ENCODE measurements at places on chromosomes 1 and 21.

GRCh38 chr1:81044708-81045107 is 756.0 kb upstream of the ADGRL2 start:
- DNase-seq = no peak

DNA sequence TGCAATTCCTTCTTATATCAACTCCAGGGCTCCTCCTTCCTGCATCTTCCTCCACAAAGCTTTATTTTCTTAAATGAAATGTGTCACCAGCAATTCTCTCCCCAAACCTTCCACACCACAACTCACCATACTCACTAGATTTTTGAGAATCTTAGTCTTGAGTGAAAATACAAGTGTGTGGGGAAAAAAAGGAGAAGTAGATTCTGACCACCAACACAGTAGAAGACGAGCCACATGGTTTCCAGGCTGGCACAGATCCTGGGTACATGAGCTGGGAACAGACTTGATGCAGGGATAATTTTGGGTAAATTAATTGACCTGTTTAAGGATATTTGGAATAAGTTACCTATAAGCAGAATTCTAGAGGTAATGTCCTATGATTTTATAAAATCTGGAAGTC is 72.8 kb upstream of the KCNJ15 start:
- no peak for DNase-seq

- DNase-seq = no peak
Measured at GRCh38 chr1:185349556-185349955, 32.5 kb upstream of the IVNS1ABP start.

DNA sequence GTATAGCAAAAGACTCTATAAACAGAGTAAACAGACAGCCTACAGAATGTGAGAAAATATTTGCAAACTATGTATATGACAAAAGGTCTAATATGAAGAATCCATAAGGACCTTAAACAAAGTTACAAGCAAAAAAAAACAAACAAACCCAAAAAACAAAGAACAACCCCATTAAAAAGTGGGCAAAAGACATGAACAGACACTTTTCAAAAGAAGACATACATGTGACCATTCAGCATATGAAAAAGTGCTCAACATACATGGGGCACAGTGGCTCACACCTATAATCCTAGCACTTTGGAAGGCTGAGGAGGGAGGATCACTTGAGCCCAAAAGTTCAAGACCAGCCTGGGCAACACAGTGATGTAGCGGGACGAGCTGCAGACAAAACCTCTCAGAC is 17.9 kb upstream of the OR2B11 start:
- no peak for DNase-seq

GRCh38 chr1:16888860-16889816 is 6.6 kb upstream of the RNU1-2 start:
- peak; percentile 55 for DNase-seq

- DNase-seq = no peak
Measured at GRCh38 chr1:220983877-220984635, 104.8 kb downstream of the HLX start.

DNA sequence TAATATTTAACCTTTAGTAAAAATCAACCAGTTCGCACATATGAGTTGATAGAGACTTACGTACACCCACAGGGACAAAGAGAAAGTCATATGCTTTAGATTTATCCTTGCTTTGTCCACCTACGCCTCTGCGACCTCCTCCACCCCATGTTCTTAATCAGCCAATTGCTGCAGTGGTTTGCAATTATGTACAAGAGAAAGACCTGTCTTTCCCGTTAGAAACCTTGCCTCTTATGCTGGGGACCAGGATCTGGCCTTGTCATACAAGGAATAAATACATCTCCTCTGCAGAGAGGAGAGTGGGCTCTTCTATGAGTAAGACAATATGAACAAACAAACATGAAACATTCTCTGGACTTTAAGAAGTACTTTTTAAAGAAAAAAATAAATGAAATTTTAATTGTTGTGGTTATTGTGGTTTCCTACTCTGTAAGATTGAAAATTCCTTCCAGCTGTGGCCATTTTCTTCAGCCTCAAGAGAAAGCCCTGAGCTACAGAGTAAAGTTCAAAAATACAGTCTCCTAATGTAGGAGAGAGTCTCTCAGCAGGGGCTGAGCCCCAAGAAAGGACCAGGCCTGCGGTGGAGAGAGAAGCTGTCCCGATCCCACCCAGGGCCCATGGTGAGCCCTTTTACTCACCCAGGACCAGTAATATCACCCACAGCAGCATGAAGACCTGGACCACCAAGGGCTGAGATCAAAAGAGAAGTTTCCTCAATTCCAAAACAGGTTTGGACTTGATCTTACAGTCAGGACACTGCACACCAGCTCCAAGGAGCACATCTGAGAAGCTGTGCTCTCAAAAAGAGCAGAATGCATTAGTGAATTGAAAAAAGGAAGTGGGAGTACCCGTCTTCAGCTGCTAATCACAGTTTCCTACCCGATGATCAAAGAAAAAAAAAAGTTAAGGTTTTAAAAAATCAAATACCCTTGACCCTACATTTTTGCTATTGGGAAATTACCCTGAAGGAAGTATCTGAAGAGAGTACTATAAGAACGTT is at the start of gene FCRL5:
Gene FCRL5 (minus strand): TSS at position 822 of the 1,000 bp plus-strand sequence. CDS start 153 bp downstream, at position 669.
- DNase-seq = no peak

- DNase-seq = no peak
Measured at GRCh38 chr1:220894025-220894923, 15.0 kb downstream of the HLX start.

DNA sequence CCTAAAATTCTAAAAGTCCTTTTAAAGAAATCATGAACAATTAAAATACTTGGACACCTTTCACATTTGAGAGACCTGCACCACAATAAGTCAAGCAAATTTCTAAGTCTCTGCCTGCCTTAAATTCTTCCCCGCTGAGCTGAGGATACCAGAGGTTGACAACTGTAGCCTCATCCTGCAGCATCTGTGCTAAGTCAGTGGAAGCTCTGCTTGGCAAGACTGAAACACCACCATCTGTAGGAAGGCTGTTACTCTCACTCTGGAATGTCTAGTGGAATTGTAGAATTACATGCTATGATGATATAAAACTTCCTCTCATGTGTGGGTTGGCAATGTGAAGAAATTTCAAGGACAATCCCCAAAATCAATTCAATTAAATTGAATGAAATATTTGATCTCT is 1756.5 kb downstream of the NCAM2 start:
- DNase-seq = no peak

DNA sequence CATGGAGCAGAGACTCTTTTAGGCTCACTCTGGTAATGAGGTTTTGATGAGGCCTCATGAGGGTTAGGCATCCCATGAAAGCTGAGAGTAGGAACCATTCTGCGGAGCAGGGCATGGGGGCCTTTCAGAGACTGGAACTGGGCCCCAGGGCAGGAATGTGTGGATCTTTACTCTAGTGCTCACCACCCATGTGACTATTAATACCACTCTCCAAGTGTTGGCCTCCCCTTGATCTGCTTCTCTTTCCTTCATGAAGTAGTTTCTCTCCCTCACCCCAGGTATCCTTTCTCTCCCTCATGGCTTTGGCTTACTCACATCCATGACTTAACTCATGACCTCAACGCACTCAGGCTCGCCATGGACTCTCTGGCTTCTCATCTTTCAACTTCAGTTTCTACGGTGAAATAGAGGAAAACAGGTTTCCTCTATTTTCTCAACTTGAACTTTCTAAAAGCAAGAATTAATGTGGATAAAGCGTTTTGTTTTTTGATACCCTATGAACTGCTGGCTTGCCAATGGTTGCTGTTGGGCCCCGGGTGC is 50.5 kb upstream of the GADD45A start:
- no peak for DNase-seq

DNA sequence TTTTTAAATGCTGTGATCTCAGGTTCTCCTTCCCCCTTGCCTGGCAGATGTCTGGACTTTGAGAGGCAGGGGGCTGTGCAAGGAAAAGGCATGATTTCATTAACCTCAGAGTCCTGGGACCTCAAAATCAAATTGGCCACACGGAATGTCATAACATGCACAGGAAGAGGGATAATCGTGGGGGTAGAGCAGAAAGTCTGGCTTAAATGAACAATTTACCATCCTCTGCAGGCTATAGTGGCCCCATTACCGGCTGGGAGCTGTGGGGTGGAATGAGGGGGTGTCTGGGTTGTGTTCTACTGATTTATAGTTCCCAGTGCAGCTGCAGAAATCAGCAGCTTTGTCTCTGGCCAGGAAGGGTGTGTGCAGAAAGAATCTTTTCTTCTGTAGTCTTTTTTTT is 10.8 kb downstream of the OPRD1 start:
- DNase-seq = no peak

DNA sequence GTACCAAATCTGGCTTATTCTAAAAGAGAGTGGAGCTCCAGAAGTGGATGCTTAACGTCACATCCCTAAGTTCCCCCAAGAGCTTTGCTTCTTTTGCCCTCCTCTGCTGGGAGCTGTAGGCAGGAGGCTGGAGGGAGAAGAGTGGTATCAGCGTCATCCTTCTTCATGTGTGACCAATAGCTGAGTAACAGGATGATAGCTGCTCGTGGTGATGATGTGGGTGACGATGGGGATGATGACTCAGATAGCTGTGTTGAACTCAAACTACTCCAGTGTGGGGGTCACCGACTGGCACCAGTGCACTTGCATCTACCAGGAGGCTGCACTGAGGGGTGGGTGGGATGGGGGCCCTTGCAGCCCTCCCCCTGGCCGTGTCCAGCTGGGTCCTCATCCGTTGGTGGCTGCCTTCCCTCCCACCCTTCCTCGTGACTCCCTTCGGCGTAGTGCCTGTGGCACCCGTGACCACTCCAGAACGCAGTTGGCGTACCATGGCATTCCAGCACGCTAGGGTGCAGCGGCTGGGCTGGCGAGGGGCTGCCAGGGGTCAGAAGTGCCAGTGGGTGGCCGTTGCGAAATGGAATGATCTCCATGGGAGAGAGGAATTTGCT is 1.1 kb downstream of the IGFN1 start:
- no peak for DNase-seq
